MCF 10A (cell line): ENCODE measurements at places on chromosomes 12 and 14.
A peak's percentile ranks its signal among the peaks of the same experiment; 100 is the strongest.

DNA sequence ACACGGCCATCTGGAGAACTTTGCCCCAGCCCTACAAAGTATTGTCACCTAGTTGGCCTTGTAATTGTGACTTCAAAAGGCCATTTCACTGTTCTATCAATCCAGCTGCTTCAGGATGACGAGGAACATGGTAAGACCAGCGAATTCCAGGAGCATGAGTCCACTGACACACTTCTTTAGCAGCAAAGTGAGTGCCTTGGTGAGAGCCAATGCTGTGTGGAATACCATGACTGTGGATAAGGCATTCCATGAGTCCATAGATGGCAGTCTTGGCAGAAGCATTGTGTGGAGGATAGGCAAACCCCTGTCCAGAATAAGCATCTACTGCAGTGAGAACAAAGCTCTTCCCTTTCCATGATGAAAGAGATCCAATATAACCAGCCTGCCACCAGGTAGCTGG, 1009.1 kb upstream of the USP15 start:
- no peak for DNase-seq

GRCh38 chr12:75208856-75209811, 505 bp downstream of the KCNC2 start:
- DNase-seq = peak; percentile 26

GRCh38 chr12:109069307-109070271, 17.2 kb downstream of the USP30 start:
- DNase-seq = no peak

- DNase-seq = no peak
These were observed 137.4 kb downstream of the CALM1 start for GRCh38 chr14:90534091-90534837.

DNA sequence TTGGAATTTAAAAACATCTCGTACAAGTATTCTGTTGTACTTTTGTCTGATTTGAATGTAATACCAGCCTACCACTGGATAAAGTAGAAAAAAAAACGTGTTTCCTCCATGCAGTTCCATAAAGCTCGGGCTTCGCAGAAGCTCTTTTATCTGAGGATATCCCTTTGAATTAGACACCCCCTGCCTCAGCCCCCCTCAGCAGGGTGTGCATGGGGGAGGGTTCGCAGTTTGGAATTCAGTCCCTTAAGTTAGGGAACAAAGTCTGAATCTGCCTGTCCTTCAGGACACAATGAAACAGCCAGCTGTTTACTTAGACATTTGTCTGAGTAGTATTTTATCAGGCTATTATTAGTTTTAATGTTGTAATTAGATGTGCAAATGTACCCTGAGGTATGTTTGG, 234.0 kb upstream of the CAND1 start:
- DNase-seq = no peak

DNA sequence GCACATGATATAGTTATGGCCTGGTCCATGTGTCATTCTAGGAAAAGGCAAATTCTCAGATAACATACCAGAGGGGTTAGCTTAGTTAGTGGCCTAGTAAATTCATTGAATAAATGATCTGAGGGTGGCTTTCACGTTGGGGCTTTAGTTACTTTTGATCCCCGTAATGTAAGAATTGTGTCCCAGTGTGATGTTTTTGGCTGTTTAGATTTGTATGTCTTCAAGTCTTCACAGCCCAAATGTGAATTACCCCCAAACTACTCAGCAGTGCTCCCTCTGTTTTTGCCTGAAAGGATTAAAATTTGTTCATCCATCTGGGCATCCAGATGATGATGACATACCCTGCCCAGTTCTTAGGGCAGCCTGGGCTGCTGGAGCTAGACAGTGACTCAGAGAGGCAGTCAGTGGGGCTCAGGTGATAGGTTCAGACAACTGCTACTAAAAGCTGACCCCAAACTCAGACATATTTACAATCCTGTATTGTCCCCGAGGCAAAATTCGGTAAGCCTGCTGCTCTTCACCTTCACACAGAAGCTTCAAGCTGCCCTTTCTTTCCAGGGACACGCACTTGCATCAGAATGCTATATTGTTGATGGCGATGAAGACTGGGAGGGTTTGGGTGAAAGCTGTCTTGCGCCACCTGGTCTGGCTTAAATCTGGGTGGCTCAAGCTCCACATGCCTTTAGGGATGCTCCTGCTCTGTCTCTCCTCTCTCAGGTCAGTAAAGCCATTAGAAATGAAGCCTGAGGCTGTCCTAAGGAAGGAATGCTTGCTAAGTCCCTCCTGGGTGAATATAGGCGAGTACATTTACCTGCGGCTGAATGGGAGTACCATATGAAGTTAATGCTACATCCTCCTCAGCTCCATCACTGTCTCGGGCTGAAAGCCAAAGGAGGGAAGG, 10.3 kb downstream of the GPRC5D start:
- peak; percentile 22 for DNase-seq

GRCh38 chr14:70601162-70601561, 707 bp upstream of the MED6 start:
- no peak for DNase-seq

- DNase-seq = no peak
These were observed 1.5 kb downstream of the INF2 start for GRCh38 chr14:104690861-104691455.

DNA sequence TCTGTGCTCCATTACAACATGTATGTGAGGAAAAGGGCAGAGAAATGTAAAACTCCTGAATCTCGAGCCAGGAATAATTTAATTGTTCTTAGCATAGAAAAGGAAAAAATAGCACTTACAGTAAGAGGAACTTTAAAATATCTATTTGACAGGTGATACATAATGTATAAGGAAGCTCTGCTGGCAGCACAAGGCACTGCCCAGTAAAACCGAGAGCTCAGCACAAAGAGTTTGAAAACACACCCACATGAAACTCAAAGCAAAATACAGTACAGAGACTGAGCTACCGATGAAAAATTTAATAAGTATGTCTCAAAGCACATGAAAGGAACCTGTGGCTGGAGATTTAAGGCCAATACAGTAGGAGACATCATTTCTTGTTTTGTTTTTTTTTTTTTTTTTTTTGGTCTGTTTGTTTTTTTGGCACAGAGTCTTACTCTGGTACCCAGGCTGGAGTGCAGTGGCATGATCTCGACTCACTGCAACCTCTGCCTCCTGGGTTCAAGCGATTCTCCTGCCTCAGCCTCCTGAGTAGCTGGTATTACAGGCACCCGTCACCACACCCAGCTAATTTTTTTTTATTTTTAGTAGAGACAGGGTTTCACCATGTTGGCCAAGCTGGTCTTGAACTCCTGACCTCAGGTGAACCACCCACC, 19.2 kb downstream of the CLIP1 start:
- no peak for DNase-seq

GRCh38 chr14:96902004-96902403, 104.8 kb downstream of the VRK1 start:
- no peak for DNase-seq

DNA sequence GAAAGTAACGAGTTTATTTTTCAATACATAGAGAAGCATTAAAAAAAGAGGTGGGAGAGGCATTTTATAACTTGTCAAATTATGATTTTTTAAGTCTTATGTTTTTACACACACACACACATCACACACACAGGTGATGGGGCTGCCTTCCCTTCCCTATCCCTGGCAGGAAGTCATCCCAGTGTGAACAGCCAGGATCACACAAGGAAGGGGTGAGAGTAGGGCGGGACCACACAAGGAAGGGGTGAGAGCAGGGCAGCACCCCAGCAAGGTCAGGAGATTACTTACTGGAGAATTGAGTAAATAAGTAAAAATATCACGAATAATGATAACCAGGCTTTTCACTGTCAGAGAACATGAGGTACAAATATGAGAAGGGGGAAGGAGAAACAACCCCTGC, 372.6 kb downstream of the SEC23A start:
- DNase-seq = no peak

- no peak for DNase-seq
These were observed 97.4 kb downstream of the PLCZ1 start for GRCh38 chr12:18640321-18640955.

DNA sequence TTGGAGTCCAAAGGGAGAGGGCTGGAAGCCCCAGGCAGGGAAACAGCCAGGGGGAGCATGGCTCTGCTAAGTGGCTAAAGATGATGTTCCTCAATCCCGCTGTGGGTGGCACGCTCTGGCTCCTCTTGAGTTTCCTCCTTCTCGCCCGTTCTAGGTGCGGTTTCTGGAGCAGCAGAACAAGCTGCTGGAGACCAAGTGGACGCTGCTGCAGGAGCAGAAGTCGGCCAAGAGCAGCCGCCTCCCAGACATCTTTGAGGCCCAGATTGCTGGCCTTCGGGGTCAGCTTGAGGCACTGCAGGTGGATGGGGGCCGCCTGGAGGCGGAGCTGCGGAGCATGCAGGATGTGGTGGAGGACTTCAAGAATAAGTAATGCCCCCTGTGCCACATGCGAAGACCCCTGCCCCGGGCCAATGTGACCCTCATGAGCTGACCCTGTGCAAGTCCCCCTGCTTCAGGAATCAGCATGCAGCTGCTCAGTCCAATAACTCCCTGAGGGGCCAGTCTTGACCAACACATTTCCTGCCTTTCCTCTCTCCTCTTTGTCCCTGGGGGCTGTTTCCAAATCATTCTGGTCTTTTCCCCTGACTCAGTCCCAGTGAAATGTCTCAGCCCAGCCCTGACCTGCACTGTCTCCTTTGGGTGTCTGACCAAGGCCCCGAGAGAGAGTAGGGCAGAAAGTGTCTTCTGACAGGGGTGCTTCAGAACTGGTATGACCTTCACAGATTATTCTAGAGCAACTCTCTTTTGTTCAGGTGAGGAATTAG, 2.1 kb downstream of the KRT7 start:
- peak; percentile 69 for DNase-seq

DNA sequence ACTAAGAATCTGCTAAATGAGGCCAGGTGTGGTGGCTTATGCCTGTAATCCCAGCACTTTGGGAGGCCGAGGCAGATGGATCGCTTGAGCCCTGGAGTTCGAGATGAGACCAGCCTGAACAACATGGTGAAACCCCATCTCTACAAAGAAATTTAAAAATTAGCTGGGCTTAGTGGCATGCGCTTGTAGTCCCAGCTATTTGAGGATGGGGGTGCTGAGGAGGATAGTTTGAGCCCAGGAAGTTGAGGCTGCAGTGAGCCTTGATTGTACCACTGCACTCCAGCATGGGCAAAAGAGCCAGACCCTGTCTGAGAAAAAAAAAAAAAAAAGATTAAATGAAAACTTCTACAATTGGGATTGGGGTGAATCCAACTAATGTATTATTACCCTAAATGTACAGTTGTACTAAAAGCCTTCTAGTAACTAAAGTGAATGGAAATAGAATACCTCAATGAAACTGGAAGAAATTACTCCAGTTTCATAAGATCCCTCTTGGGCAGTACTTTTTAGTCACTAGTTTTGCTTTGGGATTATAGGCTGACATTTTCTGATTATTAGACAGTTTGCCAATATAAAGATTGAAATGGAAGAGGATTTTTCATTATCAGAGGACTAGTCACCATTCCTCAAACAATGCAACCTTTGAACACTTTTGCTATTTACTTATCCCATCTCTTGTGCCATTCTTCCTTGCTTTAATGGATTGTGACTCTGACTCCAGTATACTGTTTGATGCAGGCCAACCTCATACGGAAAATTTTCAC, 14.3 kb downstream of the COCH start:
- no peak for DNase-seq

- DNase-seq = no peak
These were observed 9.7 kb upstream of the SERPINA1 start for GRCh38 chr14:94398182-94398479.

DNA sequence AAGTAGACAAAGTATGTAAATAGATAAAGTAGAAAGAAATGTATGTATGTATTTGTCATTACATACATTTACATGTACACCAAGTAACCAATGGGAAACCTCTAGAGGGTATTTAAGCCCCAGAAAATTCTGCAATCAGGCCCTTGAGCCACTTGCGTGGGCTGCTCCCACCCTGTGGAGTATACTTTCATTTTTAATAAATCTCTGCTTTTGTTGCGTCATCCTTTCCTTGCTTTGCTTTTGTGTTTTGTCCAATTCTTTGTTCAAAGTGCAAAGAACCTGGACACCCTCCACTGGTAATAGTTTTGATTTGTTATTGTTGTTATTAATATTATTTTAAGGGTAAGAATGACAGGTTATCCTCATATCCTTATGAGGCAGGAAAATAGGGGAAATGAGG, 21.8 kb downstream of the CAPS2 start:
- no peak for DNase-seq

GRCh38 chr12:42372154-42372791, 46.3 kb downstream of the PPHLN1 start:
- peak; percentile 65 for DNase-seq

DNA sequence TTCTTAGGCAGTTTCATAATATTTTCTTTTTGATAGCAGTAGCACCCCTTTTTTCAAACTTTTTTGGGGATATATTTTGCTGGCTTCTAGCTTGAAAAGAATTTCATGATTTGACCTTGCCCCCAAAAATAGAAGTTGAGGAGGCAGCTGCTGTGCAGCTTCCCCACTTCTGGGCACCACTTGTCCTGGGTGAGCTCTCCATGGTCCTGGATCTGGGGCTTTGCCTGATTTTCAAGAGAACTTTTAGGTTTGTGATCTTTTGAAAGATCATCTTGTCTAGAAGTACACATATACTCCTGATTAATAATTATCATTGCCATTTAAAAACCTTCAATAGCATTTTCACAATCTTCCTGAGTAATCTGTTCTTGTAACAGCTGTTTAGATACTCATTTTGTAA, 271.6 kb downstream of the NPAS3 start:
- DNase-seq = peak; percentile 38

- no peak for DNase-seq
These were observed 113.9 kb downstream of the SCARB1 start for GRCh38 chr12:124749725-124750124.

DNA sequence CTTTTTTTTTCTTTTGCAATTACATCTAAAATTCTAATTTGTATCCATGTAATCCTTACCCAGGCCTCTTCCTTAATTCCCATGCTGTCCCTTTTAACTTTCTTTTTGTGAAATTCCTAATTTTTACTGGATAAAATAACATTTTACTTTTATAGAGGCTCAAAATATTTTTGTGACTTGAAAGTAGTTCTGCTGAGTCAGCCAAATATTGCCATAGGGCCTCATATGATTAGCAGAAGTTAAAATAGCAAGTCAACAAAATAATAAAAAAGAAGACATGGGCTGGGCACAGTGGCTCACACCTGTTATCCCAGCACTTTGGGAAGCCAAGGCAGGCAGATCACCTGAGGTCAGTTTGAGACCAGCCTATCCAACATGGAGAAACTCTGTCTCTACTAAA, 2.0 kb downstream of the C3AR1 start:
- no peak for DNase-seq

DNA sequence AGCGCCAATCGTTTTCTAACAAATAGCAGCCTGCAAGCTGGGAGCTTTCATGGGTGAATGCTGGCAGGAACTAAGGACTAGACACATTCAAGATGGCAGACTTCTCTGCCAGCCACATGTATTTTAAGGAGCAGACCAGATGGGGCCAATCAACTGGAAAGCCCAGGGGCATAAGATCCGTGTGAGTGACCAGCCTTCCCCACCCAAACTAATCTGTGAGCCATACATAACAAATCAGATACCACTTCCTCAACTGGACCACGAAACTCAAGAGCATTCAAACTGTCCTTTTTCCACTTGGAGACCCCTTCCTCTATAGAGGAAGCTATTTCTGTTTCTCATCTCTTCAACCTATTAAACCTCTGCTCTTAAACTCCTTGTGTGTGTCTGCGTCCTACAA, 9.7 kb downstream of the TCL1B start:
- DNase-seq = no peak

GRCh38 chr12:70002097-70002911, 177.3 kb downstream of the MYRFL start:
- DNase-seq = no peak
